ENCODE measurements at places on chromosomes 12 and 14.

DNA sequence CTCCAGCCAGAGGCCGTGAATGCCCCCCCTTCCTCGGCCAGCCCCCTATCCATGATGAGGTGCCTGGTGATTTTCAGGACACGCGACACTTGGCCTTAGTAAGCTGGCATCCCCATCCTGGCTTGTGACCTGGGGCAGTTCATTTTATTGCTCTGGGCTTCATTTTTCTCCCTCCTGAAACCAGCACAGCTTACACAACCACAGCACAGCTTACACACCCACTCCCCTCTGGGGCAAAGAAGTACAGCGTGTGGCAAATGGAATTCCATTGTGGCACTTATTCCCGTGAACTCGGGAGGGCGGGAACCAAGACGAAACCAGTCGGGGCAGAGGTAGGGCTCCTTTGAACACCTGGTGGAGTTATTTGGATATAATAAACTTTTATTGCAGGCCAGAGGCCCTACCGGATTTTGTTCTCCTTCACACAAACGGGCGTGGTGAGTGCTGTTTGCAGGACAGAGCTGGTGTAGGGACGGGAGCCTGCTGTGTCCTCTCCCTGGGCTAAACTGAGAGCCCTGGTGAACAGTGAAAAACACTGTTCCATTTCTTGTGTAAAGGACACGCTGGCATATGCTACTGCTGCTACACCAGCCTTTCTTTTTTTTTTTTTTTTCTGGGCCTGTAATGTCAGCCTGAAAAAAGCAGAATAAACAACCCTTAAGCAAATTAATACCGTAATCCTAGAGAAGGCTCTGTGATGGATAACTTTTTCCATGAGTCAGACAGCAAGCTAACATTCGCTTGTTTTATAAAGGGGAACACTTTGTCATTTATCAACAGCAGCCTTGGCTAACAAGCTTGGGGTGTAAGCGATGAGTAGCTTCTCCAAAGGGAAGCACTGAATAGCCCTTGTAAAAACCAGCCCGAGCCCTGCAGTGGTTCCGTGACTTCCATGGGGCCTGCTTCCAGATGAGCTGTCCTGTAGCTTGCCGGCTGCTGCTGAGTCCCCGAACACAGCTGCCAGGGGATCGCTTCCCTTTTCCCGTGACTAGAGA lies 29.3 kb downstream of the CD9 start:
- no peak for DNase-seq

DNA sequence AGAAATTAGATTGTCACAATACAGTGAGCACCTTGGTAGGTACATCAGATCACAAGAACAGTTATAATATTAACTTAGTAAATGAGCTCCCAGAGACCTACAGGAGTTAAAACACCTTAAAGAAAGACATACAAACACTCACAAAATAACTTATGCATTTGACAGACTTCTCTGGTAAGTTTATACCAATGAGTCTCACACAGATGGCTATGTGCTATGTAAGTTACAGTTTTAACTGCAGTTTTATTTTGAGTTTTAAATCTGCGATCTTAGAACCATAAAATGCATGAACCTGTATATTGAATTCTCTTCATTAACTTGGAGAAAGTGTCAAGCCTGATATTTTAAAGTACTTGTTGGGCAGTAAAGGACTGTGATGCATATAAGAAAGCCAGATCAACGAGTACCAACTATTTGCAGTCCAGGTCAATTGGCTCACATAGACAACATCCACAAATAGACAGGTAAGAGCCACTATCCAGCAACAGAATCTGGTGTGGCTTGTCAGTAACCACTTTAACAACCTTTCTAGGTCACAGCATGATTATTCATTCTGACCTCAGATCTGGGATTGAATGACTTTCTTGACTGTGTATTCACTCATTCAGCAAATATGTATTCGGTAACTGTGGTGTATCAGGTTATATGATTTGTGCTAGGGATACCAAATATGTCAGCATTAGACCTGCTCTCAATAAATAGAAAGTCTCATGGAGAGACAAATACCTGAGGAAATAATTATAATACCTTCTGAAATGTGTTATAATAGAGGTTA lies 856.6 kb upstream of the MGAT4C start:
- no peak for DNase-seq

DNA sequence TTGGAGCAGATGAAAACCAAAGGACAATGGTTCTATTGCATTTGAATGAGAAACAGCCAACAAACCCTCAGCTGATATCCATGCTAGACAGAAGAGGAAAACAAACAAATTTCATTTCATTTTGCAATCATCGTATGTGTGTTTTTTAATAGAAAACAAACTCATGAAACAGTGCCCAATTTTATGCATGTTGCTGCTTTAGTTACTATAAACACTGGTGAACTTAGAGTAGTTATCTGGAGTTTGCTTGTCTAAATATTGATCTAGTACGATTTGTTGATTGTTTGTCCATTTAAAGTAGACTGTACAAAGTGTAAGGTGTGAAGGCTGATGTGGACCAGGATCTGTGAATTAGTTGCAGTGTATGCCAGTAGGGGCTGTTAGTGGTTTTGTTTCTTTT lies 166.6 kb downstream of the KITLG start:
- DNase-seq, result no peak

DNA sequence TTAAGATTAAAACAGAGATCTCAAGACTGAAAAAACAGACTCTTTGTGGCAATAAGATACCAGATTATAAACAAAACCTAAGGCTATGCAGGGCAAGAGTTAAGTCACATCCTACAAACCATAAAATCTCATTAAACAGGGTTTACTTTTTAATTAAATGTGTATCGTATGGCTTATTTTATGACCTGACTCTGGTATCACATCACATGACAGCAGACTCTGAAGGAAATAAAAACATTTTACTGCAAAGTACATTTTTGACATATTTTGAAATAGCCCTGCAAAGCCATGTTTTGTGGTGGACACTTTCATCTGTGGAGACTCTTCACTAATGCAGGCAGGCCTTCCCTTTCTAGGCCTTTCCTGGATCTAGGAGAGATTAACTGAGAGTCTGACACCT lies 327.6 kb upstream of the CLEC14A start:
- no peak for DNase-seq

All from activated T-cell treated with anti-CD3 and anti-CD28 coated beads for 48 hours (primary cell).